ENCODE measurements at places on chromosomes 1 and 21.

GRCh38 chr1:170064821-170065220 is 9.7 kb downstream of the KIFAP3 start:
- no peak for DNase-seq

DNA sequence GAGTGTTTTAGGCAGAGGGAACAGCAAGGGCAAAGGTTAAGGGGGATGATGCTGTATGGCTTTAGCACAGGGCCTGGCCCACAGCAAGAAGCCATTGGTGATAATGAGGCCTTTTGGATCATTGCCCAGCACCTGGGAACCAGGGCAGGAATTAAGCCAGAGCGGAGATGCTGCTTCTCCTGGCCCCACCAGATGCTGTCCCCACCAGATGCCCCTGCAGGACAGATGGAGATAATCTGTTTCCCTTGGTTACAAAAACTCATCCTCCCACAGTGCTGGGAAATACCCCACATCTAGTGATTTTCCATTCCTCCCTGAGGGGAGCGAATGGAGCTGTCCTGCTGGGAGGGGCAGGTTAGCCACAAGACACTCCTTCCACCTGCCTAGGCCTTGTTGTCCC is 18.8 kb downstream of the OPRD1 start:
- no peak for DNase-seq

DNA sequence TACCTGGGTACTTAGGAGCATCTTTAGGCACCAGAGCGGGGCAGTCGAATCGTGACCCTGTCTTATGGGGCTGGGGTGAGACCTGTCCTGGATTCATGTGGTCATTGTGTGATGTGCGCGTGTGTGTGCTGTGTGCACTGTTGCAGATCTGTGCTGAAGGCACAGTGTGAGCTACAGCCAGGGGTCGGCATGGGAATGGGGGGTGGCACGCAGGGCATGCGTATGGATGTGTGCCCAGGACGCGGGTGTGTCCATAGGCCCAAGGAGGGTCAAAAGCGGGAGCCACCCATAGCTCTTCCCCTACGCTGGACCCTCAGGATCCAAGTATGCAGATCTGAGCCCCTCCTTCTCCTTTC is 14.6 kb downstream of the PTPRF start:
- no peak for DNase-seq

DNA sequence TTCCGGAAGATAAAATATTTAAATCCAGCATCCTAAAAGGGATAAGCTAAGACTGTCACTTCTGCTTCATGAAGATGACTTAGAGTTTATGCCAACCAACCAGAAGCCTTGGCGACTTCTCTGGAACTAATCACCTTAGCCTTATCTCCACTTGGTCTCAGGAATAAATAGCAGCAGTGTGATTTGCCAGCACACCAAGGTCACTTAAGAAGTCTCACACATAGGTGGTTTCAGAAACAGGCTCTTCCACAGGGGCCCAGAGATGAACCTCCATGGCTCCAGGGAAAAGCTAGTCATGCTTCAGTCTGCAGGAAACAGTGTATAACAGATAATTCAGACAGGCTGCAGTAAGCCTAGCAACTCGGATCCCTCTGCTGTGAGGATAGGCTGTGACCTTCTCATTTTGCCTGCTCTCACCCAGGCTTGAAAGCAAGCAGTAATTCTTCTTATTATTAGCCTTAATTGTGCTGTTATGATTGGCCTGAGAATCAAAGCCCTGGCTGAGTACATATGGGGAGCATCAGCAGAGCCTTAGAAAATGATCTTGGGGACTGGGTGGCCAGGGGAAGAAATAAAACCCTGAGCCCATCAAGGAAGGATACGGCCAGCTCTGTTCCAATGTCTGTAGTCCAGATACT is 84.7 kb downstream of the WLS start:
- no peak for DNase-seq

- no peak for DNase-seq
Measured at GRCh38 chr1:17687145-17687544, 68.0 kb upstream of the ACTL8 start.
